Neural progenitor cell (in vitro differentiated cells): ENCODE measurements at places on chromosomes 11 and 22. TPM values are rescaled to one million over a fixed set of nuclear protein-coding genes. Genes with fewer than 3 reads are reported as not detected.

GRCh38 chr11:128946648-128947047 is 4.0 kb upstream of the TP53AIP1 start:
- DNase-seq = no peak

DNA sequence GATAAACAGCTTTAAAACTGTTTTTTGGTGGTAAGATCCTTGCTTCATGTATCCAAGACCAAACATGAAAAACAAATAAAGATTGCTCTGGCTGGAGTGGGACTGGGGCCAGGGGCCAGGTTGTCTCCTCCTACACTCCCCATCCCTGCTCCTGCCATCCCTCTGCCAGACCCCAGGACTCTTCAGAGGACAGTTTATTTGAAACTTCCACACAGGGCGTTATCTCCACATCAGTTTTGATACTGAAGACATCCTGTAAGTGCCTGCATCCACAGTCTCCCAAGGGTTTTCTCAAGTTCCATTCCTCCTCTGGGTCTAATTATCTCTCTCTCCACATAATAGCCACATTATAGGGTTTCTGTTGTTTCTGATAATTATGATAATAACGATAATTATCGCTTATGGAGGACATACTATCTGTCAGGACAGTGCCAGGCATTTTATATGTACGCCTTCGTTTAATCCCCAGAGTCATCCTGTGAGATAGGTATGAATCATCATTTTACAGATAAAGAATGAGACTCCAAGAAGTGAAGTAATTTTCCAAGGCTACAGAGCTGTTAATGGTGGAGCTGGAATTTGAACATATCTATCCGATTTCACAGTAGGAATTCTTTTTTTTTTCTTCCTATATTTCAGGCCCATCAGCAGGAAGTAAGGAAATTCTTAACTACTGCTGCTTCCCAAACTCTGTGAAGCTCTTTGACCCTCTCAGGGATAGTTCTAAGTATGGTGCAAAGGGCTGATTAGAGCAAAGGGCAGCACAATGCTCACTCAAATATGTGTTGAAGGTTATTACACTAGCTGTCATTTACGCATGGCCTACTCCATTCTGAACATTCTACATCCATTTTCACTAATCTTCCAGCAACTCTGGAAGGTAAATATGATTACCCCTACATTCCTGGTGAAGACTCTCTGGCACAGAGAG is 488.0 kb upstream of the CCDC90B start:
- no peak for DNase-seq

- DNase-seq = no peak
Observed at GRCh38 chr11:1461826-1462697, 24.5 kb downstream of the MOB2 start.

LYVE1 gene
- 0.51 TPM in 1 of 2 replicates, not detected in the other for total RNA-seq

DNA sequence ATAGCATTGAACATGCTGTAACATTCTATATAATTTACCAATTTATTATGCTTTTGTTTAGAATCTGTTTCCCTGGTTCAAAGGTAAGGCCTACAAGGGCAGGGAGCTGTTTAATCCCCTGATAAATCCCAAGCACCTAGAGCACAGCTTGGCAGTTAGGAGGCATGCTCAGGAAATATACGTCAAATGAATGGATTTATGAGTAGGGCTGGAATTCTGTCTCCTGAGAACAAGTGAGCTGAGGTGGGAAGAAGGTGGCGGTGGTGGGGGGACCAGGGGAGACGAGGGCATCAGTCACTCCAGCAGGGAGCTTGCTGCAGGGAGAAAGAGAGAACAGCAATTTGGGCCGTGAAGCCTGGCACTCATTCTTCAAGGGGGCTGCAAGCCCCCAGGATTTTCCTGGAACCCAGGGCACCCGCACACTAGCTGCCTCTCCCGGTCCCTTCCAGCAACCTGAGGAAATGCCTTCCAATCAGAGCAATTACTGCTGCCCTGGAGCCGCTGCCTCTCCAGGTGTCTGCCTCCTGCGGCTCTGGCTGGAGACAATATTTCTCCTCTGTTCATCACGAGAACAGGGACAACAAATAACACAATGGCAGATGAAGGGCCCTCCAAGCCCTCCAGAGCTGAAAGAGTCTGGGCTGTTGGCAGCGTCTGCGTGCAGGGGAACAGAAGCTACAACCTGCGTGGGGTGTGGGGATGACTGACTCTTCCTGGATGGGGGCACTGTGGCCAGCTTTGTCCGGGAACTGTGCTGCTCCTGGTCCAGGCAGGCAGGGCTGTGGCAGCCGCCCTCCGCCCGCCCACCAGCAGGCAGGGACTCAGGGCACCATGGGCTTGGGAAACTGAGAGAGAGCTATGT is 233.4 kb downstream of the ST3GAL4 start:
- DNase-seq = no peak

DNA sequence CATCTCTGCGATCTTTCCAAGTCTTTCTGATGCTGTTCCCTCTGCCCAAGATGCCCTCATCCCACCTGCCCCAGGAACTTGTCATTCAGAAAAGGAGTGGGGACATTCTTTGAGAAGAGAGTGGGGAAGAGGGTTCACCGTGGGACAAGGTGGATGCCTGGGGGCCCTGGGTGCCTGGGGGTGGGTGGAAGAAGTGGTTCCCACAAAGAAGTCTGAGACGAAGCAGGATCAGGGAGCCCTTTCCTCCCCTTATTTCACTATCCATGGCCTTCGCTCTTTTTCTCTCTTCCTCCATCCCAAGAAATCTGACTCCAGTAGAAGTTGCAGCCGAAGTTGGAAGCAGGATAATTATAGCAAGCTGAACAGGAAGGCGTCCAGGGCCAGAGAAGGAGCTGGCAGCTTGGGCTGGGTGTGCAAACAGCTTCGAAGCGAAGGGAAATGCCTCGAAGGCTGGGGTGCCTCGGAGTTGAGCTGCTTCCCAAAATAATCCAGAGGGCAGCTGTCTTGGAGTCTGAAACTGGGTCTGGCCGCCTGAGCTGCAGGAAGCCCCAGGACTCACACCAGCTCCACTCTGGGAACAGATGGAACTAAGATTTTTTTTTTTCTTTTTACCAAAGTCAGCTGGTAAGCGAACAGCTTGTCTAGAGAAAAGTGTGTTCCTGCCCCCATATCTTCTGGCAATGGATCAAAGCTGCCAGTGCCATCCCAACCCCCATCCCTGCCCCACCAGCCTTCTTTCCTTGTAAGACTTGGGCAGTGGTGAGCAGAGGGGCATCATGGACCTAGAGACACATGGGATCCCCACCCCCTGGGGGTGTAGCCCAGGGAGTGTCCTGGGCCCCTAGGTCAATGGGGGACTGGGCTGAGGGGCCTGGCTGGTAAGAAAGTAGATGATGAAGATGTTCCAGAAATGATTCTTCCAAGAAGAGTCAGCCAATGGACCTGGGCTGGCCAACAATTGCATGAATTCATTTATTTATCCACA is 31.5 kb downstream of the PARVG start:
- no peak for DNase-seq

DNA sequence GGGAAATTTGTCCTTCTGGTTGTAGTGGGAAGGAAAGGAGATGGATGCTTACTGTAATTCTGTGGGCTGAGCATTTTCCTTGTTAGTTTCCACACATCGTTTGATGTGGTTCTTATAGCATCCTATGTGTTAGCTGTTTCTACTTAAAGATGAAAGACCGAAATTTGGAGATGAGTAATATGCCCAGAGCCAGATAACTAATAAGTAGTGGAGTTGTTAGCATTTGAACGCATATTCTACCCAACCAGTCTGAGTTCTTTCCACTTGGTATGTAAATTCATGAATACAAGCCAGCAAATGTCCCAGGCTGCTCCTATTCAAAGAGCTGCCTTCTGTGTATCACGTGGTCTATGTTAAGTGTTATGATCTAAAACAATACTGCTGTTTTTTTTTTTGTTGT is 14.6 kb downstream of the SPECC1L start:
- DNase-seq = no peak

DNA sequence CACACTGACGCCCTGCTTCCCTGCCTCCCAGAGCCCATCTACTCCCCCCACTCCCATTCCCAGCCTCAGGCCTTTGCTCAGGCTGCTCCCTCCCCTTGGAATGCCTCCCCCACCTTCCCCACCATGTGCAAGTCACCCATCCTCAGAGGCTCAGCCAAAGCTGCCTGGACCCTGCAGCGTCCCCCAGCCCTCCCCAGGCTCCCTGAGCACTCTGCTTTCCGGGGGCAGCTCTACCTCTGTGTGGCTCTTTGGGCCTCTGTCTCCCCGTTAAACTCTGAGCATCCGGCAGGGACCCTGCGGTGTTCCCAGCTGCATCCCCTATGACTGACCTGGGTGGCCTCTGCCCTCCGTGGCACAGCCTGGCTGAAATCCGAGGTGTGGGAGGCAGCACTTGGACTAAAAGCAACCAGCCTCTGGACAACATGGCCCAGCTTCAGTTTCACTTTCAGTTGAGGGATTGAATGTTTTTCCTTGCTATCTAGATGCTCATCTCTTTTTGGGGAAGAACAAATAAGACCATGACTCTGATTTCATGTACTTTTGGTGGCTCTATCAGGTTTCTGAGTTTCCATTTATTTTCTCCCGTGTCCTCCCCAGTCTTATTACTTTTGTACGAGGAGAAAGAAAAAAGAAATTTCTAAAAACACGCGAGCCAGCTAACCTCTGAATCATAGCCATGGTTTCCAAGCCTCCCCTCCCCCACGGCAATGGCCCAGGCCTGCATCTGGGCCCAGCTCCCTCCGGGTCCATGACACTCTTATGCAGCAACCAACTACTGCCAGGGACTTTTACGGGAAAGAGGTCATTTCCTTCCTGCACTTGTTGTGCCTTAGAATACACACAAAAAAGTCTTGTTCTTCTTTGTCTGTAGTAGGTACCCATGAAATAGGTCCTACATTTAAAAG is 3.8 kb downstream of the APOL3 start:
- DNase-seq = peak; percentile 29

DNA sequence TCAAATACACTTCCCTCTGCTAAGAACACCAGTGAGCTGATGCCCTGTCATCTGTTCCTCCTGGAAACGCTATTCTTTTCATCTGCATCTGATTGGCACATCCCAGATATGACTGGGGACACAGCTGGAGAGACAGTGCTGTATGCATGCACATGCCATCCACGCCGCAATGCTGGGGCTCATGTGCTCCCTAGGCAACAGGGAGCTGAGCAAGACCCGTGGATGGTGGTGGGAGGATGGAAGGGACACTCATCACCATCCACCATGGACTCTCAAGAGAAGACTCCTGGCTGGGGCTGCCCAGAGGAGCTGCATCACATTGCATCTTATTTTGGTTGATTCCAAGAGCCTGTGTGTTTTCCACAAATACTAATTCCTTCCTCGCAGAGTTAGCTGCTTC is 534.9 kb downstream of the OPCML start:
- DNase-seq = no peak

GRCh38 chr11:14347494-14347893 is 11.5 kb downstream of the RRAS2 start:
- DNase-seq = no peak

DNA sequence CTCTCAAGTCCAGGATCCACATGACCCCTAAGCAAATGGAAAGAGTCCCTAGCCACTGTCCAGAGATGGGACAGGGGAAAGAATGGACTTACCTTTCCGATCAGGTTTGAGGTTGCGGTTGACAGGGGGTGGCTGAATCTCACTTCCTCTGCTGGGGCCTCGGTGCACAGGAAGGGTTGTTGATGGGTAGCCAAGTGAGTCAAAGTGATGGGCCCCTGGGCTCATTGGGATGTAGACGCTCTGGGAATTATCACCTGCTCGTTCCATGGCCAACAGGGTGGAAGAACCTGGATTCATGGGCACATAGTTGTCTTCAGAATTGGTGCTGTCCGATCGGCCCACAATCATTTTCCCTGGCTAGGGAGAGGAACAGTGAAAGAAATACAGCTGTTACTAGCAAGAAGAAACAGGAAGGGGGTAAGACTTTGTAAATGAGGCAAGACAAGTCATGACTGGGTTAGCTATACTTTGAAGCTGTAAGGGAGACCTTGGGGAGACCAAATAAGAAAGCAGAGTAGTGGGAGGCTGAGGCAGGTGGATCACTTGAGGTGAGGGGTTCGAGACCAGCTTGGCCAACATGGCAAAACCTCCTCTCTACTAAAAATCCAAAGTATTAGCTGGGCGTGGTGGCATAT is 34.7 kb downstream of the USP35 start:
- DNase-seq = no peak

ALDH3B2 gene
- total RNA-seq = not detected in 2 replicates

DNA sequence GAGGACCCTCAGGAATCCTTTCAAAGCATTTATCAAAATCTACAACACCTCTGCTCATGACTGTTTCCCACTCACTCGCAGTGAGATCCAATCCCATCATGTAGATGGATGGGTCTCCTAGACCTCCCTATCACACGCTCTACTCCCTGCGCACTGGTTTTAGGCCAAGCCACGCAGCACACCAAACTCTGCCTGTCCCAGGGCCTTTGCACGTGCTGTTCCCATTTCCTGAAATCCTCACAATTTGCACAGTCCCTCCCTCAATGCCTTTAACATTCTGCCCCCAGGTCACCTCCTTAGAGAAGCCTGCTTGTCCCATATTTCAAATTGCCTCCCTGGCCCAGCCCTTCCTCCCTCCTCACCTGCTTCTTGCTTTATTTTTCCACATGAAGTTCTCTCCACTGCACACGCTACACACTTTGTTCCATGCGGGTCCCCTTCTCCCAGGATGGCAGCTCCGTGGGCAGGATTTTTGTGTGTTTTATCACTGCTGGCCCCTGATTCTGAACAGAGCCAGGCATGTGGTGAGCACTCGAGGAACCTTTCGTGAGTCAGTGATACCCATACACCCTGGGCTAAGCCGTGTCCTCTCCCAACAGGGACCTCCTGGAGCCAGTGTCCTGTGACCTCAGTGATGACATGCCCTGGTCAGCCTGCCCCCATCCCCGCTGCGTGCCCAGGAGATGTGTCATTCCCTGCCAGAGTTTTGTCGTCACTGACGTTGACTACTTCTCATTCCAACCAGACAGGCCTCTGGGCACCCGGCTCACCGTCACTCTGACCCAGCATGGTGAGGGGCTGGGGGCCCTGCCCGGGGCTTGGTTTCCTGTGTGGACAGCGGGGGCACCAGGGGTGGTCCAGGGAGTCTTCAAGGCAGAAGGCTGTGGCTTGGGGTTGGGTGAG is 12.2 kb downstream of the CSF2RB start:
- no peak for DNase-seq

GRCh38 chr22:20405291-20405930 is 11.5 kb downstream of the ZNF74 start:
- DNase-seq = no peak
